ENCODE measurements at places on chromosomes 7 and 10.

DNA sequence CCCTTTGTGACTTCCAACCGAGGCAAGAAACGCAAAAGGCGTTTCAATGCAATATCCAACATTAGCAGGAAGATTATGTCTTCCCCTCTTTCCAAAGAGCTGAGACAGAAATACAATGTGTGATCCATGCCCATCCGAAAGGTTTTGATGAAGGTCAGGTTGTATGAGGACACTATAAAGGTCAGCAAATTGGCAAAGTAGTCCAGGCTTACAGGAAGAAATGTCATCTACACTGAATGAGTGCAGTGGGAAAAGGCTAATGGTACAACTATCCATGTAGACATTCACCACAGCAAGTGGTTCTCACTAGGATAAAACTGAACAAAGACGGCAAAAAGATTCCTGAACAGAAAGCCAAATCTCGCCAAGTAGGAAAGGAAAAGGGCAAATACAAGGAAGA is 27.8 kb upstream of the DNA2 start:
- DNase-seq = no peak

DNA sequence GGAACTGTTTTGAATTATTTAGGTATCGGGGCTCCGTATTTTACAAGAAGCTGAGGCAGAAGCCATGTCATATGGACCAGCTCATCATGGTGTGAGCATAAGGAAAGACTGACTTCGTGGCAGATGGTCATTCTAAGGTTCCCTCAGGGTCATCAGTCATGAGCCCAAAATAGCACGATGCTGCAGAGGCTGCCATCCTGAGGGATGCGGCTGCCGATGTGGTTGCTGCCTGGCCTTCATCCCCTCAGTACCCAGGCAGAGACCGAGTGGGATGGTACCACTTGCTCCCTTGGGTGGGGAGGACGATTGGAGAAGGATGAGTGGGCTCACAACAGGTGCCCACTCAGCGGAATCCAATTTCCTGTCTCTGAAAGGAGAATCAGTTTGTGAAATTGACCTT is 490.3 kb downstream of the SDK1 start:
- no peak for DNase-seq

DNA sequence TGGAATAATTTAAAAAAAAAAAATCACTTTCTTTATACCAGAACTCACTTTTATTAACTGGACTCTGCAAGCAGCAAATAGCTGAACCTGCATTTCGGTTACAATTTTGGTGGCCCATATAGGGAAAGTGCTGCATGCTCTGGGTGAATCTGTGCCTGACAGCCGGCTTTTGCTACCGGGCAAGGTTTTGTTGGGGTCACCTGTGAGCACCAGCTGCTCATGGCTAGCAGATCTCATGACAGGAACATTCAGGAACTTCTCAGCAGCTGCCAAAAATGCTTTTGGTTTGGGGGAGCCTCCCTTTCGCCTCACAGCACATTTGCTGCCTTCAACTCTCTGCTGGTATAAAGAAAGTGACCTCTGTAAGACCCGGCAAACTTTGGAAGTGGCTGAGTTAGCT is 13.2 kb upstream of the CREB3L2 start:
- DNase-seq = no peak

GRCh38 chr10:95456516-95456915 is 104.7 kb downstream of the SORBS1 start:
- no peak for DNase-seq

GRCh38 chr10:91632671-91633550 is at the start of gene PPP1R3C:
Gene PPP1R3C (minus strand): TSS chr10:91633071. CDS start chr10:91632969, 102 bp downstream.
- peak; percentile 32 for DNase-seq

DNA sequence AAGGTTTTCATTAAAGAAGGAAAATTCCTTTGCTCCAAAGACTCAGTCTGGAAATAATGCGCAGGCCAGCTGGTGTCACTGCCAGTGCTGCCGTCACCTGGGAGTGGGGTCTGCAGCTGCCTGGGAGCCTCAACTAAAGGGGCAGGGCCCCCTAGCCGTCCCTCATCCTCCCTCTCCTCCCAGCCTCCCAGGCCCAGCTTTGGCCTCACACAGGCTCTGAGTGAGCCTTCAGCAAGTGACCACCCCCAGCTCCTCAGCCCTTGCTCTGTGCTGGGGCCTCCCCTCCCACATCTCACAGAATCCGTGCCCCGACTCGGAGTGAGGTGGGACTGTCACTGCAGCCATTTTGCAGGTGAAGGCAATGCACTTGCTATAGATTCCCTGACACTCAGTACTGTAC is 11.1 kb upstream of the RET start:
- no peak for DNase-seq

DNA sequence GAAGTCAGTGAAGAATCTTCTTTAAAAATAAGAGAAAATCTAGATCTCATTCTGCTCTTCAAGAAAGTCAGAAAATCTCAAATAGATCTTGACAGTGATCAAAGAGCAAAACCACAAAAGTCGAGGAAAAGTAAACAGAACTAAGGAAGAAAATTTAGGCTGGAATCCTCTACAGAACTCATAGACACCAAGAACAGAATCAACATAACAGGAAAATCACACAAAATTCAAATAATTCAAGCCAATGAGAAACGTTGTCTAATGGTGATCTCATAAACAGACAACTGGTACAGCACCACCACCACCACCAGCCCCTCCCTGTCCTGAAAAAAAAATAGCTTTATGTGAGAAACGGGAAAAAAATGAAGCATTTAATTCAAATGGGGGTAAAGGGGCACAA is 6.9 kb downstream of the ITGB1 start:
- no peak for DNase-seq

- no peak for DNase-seq
Observed at GRCh38 chr10:12579954-12580858, 230.9 kb downstream of the CAMK1D start.

DNA sequence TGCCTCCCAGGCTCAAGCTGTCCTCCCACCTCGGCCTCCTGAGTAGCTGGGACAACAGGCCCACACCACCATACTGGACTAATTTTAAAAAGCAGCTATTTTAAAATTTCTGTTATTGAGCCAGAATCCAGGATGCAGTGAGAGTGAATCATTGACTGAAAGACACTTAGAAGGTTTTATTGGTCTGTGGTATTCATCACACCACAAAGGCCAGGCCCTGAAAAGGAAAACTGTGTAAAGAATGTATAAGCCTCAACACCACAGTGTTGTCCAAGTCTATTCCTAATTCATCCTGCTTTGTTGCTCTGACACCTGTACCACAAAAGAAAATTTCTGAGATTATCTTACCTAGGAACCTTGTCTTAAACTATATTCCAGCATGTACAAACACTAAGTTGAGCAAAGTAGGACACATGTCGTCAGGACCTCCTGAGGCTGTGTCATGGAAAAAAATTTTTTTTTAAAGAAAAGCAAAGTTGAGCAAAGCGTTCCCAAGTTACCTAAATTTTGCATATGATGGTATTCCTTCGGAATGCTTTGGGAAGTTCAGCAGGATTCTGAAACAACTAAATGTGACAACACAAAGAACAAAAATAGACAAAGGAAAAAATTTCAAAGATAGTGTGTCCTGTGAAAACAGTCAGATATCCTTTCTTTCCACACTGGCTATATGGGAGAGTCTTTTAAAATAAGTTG is 129.6 kb upstream of the MKLN1 start:
- no peak for DNase-seq

- no peak for DNase-seq
Observed at GRCh38 chr7:49638166-49638565, 135.3 kb upstream of the VWC2 start.

- no peak for DNase-seq
Observed at GRCh38 chr7:1883031-1883761, 213.1 kb downstream of the ELFN1 start.

DNA sequence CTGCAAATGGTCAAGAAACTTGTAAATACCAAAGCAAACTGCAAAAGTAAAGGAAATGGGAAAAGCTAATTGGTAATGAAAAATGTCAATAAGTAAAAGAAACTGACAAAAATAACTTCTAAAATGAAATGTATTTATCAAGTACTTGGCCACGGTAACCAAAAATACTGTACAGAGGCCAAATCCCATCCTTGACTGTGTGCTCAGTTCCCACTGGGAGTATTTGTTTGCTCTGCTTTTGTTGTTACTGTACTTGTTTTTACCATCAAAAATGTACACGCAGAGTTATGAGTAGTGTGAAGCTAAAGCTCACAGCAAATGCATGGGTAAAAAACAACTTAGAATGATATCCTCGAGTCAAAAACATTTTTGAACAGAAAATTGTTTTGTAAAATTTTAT is 31.1 kb downstream of the ENKUR start:
- no peak for DNase-seq

DNA sequence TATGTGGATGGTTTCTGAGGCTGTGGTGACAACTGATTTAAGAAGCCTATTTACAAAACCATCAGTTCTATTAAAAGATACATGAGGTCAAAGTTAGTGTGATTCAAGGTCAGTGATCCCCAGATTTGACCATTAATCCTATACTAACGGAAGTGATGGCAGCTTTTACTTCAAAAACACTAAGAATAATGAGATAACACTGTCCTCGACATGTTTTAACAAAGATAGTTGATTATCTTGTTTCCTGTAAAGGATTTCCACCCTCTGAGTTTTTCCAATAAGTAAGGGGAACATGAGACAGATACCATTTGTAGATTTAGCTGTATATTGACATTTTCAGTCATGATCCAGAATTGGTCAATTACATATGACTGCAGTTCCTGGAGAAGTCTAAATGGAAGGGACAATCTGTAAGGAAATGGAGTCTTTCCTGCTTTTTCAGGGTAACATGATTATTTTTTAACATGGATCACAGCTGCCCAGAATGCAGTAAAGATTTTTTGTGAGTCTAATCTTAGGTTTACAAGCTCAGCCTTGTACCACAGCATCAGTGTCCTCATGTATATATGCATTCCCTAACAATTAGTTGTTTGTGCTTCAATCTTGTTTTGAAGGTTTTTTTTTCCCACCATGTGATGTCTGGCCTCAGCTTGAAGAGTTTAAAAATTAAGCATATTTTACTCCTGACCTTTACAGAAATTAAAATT is 188.0 kb downstream of the PPP1R9A start:
- DNase-seq = no peak

GRCh38 chr10:110758898-110759297 is 112.8 kb upstream of the PDCD4 start:
- DNase-seq = no peak

GRCh38 chr7:36667007-36667745 is 57.1 kb downstream of the AOAH start:
- no peak for DNase-seq

GRCh38 chr10:113473851-113474250 is 79.0 kb upstream of the HABP2 start:
- DNase-seq = no peak

- DNase-seq = no peak
Observed at GRCh38 chr10:3828404-3829155, 43.6 kb upstream of the KLF6 start.

- no peak for DNase-seq
Observed at GRCh38 chr10:62308101-62308500, 39.5 kb upstream of the RTKN2 start.

GRCh38 chr7:98935811-98936210 is 57.5 kb downstream of the TRRAP start:
- no peak for DNase-seq

- DNase-seq = no peak
Observed at GRCh38 chr10:91462423-91462822, 52.3 kb downstream of the HECTD2 start.

Data from activated B cell treated with CpG ODN at 0.5 μM for 24 hours (primary cell).